ENCODE measurements at places on chromosomes 16 and 17. TPM values are rescaled to one million over a fixed set of nuclear protein-coding genes. Genes with fewer than 3 reads are reported as not detected.

MYH8 gene
- total RNA-seq, result not detected

OTOP3 gene
- not detected for total RNA-seq

CCL7 gene
- not detected for total RNA-seq

MAF gene
- 21.8 TPM for total RNA-seq

GNG13 gene
- total RNA-seq, result not detected

NPIPA3 gene
- total RNA-seq, result not detected

JPH3 gene
- total RNA-seq, result not detected

ITGA2B gene
- total RNA-seq, result 1.2 TPM

ZNF646 gene
- 13.1 TPM for total RNA-seq

ZSCAN10 gene
- not detected for total RNA-seq

CENPV gene
- 4.3 TPM for total RNA-seq

EXOC3L1 gene
- 2.2 TPM for total RNA-seq

KRT17 gene
- 1,373 TPM for total RNA-seq

KRTAP2-1 gene
- not detected for total RNA-seq

DRC3 gene
- 10.5 TPM for total RNA-seq

MYH4 gene
- total RNA-seq, result not detected

OR4D1 gene
- total RNA-seq, result not detected

MEOX1 gene
- 2.6 TPM for total RNA-seq

Measured in breast epithelium (tissue), 4 donors.